ENCODE measurements at places on chromosomes 2 and 18. TPM values are rescaled to one million over a fixed set of nuclear protein-coding genes. Genes with fewer than 3 reads are reported as not detected.

Gene LYPD6B
- 0.12 TPM for total RNA-seq

Gene IL18RAP
- total RNA-seq = not detected

Gene D2HGDH
- total RNA-seq = 11.2 TPM

Gene HOXD10
- total RNA-seq = 6.8 TPM

Gene FBXO48
- total RNA-seq = 0.52 TPM
